Immature natural killer cell (primary cell): ENCODE measurements at places on chromosomes 7 and 10.

DNA sequence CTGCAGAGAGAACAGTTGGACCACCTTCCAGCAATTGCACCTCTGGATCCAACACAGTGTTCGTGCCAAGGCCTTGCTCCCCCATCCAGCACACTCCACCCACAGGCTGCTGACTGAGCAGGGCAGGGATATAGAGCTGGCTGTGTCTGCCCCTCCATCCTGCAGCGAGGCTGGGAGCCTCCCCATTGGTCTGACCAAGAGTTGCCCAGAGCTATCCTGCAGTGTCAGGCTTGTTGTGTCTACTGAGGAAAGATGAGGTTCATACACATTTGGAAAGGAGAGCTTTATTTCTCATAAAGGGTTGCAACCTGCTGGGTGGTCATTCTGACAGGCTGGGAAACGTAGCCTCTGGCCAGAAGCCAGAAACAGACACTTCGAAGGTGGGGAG lies 27.1 kb downstream of the PRF1 start:
- DNase-seq: no peak

DNA sequence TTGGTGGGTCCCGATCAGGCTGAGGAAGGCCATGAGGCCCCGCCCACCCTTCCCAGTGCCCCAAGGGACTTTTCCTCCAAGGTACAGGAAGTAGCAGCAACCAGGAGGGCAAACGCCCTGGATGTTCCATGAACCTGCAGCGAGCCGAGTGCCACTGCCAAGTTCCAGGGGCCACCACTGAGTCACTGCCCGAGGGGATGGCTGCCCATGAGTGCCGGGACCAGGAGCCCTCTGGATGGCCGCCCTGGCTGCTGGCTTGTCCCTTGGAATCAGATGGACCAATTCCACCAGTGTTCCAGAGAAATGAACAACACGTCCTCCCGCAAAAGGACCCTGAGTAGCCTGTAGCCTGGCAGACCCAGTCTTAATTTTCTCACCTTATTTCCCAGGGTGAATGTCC lies 74.2 kb downstream of the ZRANB1 start:
- DNase-seq: no peak

- no peak for DNase-seq
Measured at GRCh38 chr10:89162596-89162995, 44.5 kb downstream of the CH25H start.

DNA sequence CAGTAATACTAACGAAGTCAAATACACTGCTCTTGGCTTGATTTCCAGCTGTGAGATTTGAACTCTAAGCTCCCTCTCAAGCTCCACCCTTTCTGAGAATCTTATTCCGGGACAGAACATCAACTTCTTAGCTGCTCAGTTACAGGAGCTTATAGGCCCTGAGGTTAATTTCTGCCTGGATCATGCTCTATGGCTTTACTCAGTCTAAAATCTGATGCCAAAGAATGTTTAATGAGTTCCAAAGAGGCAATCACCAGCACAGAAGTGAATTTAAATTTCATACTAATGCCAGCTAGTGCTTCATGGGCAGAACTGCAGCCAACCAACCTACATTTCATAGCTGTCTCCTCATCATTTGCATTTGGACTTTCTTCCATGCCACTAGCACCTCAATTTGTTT lies 707.2 kb downstream of the MAGI2 start:
- DNase-seq: no peak

DNA sequence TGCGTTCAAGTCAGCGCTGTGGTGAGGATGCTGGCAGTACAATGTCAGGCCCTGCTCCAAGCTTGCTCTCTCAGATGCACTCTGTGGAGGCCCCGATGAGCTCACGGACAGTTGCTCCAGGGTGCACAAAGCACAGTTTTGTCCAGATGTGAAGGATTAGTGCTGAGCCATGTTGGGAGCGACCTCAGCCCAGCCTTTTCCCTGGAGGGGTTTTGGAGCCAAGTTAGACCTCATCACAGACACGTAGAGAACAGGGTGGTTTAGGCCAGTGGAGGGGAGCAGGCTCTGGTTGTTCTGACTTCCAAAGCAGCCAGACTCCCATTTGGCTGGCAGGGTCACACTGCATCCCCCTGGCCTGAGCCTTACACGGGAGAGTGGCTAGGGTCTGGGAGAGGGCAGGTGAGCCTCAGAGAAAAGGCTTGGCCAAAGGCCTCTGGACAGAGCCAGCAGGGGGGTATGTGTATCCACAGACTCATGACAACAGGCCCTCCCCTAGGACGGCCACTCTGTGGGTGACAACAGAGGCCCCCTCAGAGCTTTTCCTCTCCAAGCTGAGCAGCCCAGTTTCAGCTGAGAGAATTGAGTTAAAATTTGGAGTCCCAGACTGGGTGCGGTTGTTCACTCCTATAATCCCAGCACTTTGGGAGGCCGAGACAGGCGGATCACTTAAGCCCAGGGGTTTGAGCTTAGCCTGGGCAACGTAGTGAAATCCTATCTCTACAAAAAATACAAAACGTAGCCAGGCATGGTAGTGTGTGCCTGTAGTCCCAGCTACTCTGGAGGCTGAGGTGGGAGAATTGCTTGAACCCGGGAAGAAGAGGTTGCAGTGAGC lies 4.7 kb downstream of the PLAC9 start:
- DNase-seq: no peak

- DNase-seq: no peak
Measured at GRCh38 chr7:18693406-18693805, 197.9 kb downstream of the HDAC9 start.

- no peak for DNase-seq
Measured at GRCh38 chr10:117555863-117556262, 13.3 kb downstream of the EMX2 start.

- DNase-seq: no peak
Measured at GRCh38 chr10:74088722-74089121, 61.9 kb downstream of the AP3M1 start.

- no peak for DNase-seq
Measured at GRCh38 chr7:151559557-151560183, 40.0 kb upstream of the RHEB start.

GRCh38 chr7:135362871-135363270 lies 129.2 kb downstream of the STRA8 start:
- no peak for DNase-seq

GRCh38 chr7:29793507-29793906 lies 12.8 kb upstream of the WIPF3 start:
- no peak for DNase-seq

- no peak for DNase-seq
Measured at GRCh38 chr7:28605427-28606085, 193.2 kb downstream of the CREB5 start.

- no peak for DNase-seq
Measured at GRCh38 chr10:101774589-101775272, 1.2 kb downstream of the FGF8 start.

DNA sequence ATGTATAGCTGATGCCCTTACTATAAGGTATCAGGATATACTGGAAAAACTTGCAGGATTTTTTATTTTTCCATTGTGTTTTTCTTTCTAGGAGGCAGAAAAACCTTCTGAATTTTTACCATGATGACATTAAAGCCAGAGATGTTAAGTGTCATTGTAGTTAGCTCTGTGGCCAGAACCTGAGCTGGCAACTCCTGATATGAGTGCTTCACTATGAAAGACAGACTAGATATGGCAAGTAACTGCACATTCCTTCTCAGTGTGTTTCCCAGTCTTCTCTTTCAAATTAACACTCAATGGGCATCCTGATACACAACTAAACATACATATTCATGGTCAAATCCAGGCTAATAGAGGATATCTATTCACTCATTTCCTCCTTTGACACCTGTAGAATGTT lies 166.2 kb downstream of the CTTNBP2 start:
- no peak for DNase-seq

GRCh38 chr7:27890205-27890849 lies 150.4 kb downstream of the TAX1BP1 start:
- peak; percentile 13 for DNase-seq

- DNase-seq: no peak
Measured at GRCh38 chr10:26914898-26915297, 54.1 kb upstream of the ABI1 start.
